ENCODE measurements at places on chromosomes 3 and 15. TPM values are rescaled to one million over a fixed set of nuclear protein-coding genes. Genes with fewer than 3 reads are reported as not detected.

Gene SV2B
- 0.04 TPM for total RNA-seq

Gene ITIH3
- not detected for total RNA-seq

Gene CX3CR1
- total RNA-seq, result not detected

Gene FOXB1
- total RNA-seq, result not detected

Gene SLC9C1
- total RNA-seq, result not detected

Gene ZIC4
- total RNA-seq, result 0.21 TPM

Gene KIF7
- 3.3 TPM for total RNA-seq

Gene XCR1
- total RNA-seq, result not detected

Gene LSAMP
- total RNA-seq, result 5.9 TPM

Gene THAP10
- 9.4 TPM for total RNA-seq

DNA sequence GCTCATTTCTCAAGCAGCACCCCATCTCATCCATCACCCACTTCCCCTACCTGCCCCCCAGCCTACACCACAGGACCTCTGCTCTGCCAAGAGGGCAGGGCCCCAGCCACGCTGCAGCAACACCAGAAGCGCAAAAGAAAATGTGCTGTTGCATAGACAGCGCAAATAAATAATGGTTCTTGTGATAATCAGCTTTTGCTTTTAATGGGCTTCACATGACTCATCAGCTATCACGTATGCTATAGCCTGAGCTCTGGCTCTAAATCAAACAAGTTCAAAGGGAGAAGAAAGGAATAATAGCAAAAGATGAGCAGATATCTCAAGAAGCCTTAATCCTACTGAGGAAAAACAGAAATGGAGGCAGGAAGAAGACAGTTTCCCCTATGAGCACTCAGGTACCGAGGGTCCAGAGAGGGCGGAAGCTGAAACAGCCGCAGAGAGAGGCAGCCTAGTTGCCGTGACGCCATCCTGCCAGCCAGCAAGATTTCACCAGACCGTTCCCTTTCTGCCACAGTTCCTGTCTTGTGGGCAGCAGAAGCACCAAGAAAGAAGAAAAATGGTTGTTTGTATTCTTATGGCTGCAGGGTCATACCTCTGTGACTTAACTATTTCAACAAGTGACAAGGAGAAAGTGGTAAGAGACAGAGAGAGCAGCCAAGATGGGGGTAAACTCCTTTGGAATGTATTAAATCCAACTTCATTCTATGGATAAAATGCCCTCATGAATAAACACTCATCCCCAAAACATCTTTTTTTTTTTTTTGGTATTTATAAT, 22.0 kb downstream of the RAB27A start:
- peak; percentile 56 for DNase-seq

DNA sequence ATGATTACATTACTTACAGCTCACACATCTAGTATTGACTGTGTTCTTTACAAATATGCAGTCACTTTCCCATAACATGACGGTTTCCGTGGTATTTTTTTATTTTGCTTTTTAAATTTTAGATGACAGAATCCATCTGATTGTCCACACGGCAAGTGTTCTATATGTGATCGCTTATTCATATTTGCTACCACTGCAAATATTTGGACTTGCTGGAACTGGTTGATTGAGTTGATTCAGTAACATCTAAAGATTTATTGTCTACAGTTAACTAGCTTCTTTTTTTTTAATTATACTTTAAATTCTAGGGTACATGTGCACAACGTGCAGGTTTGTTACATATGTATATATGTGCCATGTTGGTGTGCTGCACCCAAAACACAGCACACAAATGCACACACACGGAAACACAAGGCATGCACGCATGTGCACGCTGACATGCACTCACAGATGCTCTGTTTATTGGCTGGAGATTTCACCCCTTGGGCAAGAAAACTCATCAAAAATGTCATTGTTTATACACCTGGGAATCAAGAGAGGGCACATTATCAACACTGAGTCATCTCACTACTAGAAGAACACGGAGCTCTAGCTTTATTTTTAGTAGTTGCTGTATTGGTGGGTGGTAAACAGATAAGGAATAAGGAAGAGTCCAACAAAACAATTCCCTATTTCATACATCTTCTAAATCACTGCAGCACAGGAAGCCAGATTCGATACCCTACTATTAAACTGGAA, 16.4 kb downstream of the ARRDC4 start:
- DNase-seq, result no peak

DNA sequence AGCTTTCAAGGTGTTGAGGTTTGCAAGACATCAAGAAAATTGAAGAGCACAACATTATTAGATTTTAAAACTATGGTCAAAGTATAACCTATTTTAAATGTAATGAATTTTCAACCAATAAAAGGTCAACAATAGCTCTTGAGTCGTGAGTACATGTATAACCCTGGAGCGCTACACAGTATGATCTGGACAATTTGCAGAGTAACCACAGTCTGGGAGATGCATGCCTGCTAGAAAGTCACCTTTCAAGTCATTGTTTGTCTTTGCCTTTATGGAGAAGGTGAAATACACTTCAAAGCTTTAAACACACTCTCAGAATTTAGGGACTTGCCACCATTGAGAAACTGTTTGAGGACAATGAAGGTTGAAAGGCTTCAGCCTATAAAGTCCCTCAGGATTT, 112.6 kb upstream of the ALCAM start:
- DNase-seq, result no peak

GRCh38 chr3:156615592-156616173, 58.7 kb upstream of the TIPARP start:
- DNase-seq, result no peak

DNA sequence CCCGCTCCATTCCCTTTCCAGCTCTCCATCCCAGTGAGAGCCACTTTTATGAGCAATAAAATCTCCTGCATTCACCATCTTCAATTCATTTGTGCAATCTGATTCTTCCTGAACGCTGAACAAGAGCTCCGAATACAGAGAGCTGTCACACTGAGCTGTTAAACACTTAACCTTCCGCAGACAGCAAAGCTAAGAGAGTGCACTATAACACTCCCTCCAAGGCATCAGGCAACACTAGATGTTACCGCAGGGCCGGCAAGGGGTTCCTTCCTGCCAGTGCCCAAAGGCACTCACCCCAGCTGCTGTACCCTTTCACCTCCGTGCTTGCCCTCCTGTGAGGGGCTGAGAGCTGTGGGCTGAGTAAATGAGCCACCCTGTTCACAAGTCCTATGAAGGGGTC, 85.6 kb downstream of the BCHE start:
- DNase-seq, result no peak

GRCh38 chr3:72579581-72580245, 268.5 kb downstream of the SHQ1 start:
- DNase-seq, result no peak

GRCh38 chr15:52164631-52165265, 26.4 kb downstream of the GNB5 start:
- DNase-seq, result no peak

DNA sequence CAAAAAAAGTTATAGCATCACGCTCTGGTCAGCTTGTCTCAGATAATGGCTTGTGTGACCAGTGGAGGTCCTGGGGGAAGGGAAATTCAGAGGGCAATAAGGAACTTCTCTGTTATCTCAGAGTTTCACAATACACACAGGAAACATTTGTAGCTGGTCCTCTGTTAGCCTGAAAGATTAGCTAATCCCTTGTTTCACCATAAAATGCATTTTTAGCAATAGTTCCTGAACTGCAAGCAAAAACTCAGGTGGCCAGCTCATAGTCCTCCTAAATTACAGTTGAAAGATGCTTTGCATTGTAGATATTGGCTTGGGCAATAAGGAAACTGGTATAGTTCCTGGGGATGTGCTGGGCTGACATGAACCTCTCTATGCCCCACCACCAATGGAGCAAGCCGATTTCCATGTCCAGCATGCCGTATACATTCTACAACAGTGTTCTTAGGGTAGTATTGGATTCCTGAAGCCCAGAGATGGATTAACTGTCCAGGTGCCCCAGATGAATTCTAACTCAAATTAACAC, 141.5 kb upstream of the TBL1XR1 start:
- no peak for DNase-seq

DNA sequence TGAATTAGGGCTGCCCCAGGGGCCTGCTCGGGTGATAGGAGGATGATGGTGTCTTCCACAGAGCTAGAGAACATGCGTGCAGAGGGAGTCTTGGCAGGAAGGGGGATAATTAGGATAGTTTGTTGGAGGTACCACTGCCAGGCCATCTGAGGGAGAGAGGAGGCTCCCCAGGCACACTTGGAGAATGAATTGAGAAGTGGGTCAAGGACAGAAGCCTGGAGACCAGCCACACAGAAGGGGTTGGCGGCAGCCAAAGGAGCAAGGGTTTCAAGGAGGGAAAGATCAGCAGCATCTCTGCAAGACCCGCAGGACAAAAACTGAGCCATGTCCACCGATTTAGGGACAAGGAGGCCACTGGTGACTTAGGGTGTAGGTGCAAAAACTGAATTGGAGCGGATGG, 6.9 kb downstream of the SLC28A1 start:
- no peak for DNase-seq

- no peak for DNase-seq
Measured at GRCh38 chr3:171176244-171176933, 149.9 kb upstream of the SLC2A2 start.

DNA sequence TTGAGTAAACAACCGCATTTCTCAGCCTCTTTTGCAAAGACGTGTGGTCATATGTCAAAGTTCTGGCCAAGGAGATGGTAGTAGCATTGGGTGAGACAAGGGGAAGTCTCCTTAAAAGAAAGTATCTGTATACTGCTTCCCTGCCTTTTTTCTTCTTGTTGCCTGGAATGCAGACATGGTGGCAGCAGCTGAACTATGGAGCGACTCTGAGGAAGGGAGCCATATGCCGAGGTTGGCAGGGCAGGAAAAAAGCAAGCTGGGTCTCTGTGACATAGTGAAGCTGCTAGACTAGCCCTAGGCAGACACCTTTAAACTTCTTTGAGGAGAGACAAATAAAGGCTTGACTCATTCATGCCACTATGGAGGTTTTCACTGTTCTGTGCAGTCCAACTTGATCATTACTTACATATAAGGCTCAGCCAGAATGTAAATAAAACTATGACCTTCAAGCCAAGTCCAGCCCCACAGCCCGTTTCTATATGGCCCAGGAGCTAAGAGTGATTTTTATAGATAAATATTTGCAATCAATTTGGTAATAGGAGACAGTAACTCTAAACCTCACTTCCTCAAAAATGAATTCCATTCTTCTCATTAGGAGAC, 30.6 kb upstream of the PRICKLE2 start:
- no peak for DNase-seq

- DNase-seq, result no peak
Measured at GRCh38 chr3:14884665-14885064, 62.7 kb upstream of the NR2C2 start.

DNA sequence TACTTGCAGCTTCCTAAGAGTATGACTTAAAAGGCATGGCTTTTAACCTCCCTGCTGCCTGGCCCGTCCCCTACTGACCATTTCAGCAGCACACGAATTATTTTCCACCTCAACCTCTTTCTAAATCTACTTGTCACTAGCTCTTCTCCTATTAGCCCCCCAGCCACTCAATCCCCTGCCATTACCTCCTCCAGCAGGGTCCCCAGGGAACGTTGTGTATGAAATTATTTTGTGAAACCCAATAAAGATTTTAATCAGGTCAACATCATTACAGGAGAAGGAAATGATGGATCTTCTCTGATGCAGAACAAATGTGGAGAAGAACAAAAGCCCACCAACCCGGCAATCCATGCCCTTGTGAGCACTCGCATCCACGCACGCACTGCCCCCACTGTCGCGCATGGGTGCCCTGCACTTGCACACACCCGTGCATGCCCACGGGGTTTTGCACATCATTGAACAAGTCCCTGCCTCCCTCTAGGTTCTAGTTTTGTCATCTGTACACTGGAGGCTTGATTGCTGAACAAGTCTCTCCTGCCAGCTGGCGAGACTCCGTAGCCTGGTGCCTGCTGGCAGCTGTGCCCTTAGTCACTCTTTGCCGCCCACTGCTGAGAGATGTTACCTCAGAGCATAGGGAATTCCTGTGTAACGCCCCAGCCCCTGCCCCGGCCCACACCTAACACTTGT, 51.6 kb downstream of the LINGO1 start:
- no peak for DNase-seq

DNA sequence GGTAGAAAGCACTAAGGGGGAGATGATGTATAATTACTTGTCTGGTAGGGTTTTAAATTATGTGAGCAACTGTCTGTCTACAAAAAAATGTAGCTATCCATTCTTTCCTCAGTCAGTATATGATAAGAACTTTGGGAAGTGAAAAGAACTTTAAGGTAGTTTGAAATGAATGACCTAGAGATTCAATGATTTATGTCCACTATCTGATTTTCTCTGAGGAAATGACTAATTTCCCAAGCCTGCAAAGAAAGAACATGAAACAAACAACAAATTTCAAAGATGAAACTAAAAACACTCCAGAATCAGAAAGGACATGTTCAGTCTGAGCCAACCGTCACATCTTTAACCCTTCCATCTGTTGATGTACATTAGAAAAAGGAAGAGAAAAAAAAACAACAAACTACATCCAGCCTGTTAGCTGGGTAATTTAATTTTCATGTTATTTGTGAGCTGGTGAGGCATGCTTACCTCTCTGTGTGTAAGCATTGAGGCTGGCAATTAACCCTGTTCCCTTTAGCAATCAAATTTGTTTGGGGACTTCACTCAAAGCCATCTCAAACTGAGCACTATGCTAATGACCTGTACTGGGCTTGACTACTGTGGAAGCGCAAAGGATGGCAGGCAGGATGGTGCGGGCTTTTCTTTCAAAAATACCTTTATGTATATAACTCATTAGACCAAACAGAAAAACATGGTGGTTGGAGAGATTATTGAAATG, 220.1 kb downstream of the TUSC7 start:
- no peak for DNase-seq

- no peak for DNase-seq
Measured at GRCh38 chr3:115228266-115228665, 81.2 kb upstream of the ZBTB20 start.

- no peak for DNase-seq
Measured at GRCh38 chr3:71734881-71735280, 9.7 kb upstream of the EIF4E3 start.

- peak; percentile 60 for DNase-seq
Measured at GRCh38 chr3:9036404-9037131, 73.3 kb upstream of the RAD18 start.

DNA sequence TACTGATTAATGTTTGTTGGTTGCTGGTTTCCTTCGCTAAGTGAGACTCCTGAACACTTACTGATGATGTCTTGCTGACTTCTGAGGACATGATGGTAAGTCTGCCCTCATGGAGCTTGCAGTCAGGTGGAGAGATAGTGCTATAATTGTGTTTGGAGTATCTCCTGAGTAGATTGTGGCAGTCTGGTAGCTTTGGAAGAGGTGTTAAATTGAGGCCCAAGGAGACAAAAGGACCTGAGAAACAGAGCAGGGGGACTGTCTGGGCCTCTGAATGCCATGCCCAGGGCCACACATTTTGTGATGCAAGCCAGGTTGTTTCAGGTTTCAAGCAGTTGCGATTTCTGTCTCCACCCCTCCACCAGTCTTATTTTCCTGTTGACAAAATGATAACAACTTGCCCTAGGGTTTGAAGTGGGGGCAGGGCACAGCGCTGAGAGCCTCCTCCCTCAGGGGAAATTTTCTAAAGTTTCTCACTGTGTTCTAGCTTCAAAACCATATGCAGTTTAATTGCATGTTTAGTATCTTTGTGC, 16.7 kb downstream of the SMAD3 start:
- no peak for DNase-seq

GRCh38 chr15:40103864-40104271, 4.8 kb downstream of the BMF start:
- no peak for DNase-seq
